ENCODE measurements at places on chromosomes 3 and 15. TPM values are rescaled to one million over a fixed set of nuclear protein-coding genes. Genes with fewer than 3 reads are reported as not detected.

DNA sequence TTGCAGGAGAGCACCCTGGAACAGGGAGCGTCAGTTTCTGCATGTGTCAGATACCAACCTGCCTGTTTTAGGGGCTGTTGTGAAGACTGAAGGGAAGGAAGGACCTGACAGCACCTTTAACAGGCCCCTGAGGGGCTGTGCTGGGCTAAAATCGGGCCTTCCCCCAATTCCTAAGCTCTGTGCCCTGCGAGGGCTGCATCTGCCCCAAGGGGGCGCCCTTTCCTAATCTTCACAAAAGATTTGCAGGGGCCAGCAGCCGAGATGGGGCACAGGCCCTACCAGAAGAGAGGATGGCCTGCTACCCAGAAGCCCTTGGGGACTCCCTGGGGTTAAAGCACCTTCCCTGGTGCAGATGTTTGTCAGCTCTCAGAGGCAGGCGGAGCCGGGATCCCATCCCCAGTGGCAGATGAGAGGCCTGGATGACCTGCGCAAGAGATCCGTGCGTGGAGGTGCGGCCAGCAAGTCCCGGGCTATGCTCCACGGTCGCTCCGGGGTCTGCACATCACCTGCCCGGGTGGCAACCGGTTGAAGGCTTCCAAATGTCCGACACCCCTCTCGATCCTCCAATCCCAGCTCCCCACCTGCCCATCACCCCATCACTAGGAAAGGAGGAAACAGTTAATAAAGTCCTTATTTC lies 53.6 kb downstream of the RHCG start:
- no peaks in the 10 kb centered on the region for H3K4me1 ChIP-seq
- H3K36me3 ChIP-seq, result no peaks in the 10 kb centered on the region
- H3K4me3 ChIP-seq, result no peak overlapping the region
- H3K27ac ChIP-seq, result no peak overlapping the region

DNA sequence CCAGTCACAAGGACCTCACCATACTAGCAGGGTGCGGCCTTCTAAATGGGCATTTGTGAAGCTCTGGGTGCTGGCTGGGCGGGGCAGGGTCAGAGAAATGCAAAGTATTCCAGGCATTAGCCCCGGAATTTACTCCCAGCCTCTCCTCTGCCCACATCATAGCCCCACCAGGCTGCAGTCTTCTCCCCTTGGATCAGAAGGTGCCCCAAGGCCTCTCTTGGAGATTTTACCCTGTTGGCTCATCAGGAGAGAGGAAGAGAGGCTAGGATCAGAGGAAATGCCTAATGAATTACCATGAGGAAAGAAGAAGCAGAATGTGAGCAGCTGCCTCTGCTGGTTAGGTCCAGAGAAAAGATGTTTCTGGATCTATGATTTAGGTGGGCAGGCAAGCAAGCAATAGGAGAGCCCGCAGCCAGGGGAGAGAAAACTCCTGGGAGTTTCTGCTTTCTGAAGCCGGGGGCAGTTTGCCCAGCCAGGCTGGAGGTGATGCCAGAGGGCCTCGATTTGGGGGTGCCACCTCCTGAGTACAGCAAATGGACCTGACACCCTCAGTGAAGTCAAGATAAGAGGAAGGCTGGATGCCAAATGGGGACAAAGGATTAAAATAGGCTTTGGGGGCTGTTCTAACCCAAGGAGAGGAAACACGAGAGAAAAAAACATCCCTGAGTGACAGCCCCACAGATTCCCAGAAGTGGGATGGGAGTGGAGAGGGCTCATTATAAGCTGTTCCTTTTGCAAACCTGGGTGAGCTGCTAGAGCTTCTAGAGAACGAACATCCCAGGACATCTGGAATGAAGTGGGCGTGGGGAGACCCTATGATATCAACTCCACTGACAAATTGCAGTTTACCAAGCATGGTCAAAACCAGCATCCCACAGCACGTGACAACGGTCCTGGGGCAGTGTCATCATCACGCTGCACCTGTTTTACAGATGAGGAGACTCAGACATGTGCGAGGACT lies 65.4 kb downstream of the BDH1 start:
- no peaks in the 10 kb centered on the region for H3K36me3 ChIP-seq
- peak; percentile 60 for DNase-seq
- peaks cover 20% of the 10 kb centered on the region for H3K4me1 ChIP-seq
- no peaks in the 10 kb centered on the region for H3K27me3 ChIP-seq

- no peaks in the 10 kb centered on the region for H3K27me3 ChIP-seq
- H3K27ac ChIP-seq, result no peak overlapping the region
- no peak for DNase-seq
- H3K4me3 ChIP-seq, result no peak overlapping the region
Measured at GRCh38 chr15:60345598-60345997, 52.2 kb downstream of the ANXA2 start.

PARP15 gene
- 1.2 TPM for total RNA-seq

DNA sequence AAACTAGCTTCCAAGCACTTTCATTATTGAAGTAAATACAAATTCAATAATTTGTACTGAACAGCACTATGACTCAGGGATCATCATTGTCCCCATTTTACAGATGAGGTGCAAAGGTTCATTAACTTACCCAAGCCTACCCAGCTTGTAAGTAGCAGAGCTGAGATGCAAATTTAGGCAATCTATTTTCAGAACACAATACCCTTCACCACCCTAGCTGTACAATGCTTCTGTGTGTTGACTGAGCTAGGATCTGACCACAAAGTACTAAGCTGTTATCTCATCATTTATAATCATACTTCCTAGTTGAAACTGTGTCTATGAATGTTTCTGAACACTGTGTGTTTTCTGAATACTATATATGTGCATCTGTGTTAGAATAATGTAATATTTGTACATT lies 3.2 kb upstream of the ILDR1 start:
- no peak overlapping the region for H3K4me3 ChIP-seq
- H3K4me1 ChIP-seq, result no peaks in the 10 kb centered on the region
- no peak for DNase-seq
- H3K27me3 ChIP-seq, result no peaks in the 10 kb centered on the region
- H3K27ac ChIP-seq, result no peak overlapping the region

- H3K27me3 ChIP-seq, result no peaks in the 10 kb centered on the region
- H3K27ac ChIP-seq, result no peak overlapping the region
- no peaks in the 10 kb centered on the region for H3K36me3 ChIP-seq
- H3K4me3 ChIP-seq, result no peak overlapping the region
Measured at GRCh38 chr3:84209474-84209873, 749.3 kb upstream of the CADM2 start.

SLC12A8 gene
- 136 TPM for total RNA-seq

- no peaks in the 10 kb centered on the region for H3K27me3 ChIP-seq
- H3K4me3 ChIP-seq, result no peak overlapping the region
- peaks cover 23% of the 10 kb centered on the region for H3K4me1 ChIP-seq
- no peak for DNase-seq
- H3K36me3 ChIP-seq, result peaks cover 2% of the 10 kb centered on the region
- peak overlapping the region; percentile 61 for H3K27ac ChIP-seq
Measured at GRCh38 chr15:64070106-64070505, 23.5 kb downstream of the CIAO2A start.

GRCh38 chr3:123749711-123750110 lies 134.4 kb downstream of the MYLK start:
- no peaks in the 10 kb centered on the region for H3K4me1 ChIP-seq
- H3K27ac ChIP-seq, result no peak overlapping the region
- H3K36me3 ChIP-seq, result no peaks in the 10 kb centered on the region

DNA sequence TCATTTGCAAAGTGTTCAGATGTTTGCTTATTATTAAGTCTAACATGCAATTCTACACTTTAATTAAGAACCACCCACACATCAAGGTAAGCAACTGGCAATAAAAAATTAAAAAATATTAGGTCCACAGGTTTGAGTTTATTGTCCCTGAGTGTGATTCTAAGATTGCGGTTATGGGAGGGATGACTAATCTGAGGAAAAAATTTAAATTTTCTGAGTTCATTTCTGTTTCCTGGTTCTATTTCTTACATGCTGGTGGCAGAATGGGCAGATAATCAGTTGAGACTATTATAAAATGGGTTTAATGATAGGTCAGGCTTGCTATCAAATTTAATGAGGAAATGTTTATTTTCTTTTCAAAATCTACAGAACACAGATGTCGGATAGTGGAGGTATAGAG lies 105.9 kb downstream of the TP63 start:
- no peaks in the 10 kb centered on the region for H3K27me3 ChIP-seq
- H3K4me3 ChIP-seq, result no peak overlapping the region
- no peak for DNase-seq
- H3K27ac ChIP-seq, result no peak overlapping the region

TYRO3 gene
- 4.4 TPM for total RNA-seq

DNA sequence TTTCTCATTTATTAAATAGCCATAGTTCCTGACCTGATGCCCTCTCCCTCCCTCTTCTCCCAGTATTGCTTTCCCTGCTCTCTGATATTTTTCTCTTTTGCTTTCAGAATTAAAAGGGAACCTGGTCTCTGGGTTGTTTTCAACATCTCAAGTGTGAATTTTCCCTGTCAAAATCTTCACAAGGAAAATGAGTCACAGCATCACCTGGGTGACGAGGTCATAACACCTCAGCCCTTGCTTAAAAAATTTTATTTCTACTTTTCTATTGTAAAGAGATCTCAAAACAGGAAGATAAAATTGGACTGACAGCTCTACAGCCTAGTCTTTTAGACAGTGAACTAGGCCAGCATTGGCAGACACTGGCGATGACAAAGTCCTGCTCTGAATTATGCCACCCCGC lies 40.1 kb downstream of the GAP43 start:
- H3K4me3 ChIP-seq, result no peak overlapping the region
- DNase-seq, result no peak
- no peaks in the 10 kb centered on the region for H3K4me1 ChIP-seq
- H3K27ac ChIP-seq, result no peak overlapping the region
- H3K27me3 ChIP-seq, result no peaks in the 10 kb centered on the region

ZNF280D gene
- total RNA-seq, result 55.6 TPM

GREM1 gene
- total RNA-seq, result 3.2 TPM

ADGRG7 gene
- not detected for total RNA-seq

DNA sequence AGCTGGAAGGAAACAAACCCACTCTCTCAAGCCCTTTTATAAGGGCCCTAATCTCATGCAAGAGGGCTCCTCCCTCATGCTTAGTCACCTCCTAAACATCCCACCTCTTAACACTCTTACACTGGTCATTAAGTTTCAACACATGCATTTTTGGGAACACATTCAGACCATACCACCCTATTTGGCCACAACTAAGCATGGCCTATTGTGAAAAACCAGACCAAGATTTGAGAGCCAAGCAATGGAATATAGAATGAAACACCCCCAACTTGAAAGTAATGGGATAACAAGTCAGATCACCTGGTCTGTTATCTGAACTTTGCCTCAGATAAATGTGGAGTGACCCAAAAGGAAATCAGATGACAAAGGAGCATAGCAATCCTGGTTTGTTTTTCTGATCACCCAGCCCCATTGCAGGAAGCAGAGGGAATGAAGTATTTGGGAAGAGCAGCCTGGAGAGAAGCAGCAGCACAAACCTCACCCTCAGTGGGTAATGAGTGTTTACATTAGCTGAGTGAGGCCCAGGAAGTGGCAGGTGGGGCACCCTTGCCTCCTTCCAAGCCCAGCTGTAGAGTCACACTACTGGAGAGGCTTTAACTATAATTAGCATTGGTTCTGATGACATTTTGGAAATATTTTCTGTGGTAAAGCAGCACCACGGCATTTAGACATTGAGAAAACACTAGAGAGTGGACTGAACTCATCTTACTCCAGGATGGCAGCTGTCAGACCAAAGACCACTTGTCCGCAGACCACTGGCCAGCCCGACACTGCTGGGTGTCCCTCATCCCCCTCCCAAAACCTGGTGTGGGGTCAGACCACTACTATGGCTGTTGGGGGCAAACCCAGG lies 48.8 kb upstream of the PRTG start:
- no peaks in the 10 kb centered on the region for H3K36me3 ChIP-seq
- DNase-seq, result no peak
- H3K27ac ChIP-seq, result peak overlapping the region; percentile 39

DNA sequence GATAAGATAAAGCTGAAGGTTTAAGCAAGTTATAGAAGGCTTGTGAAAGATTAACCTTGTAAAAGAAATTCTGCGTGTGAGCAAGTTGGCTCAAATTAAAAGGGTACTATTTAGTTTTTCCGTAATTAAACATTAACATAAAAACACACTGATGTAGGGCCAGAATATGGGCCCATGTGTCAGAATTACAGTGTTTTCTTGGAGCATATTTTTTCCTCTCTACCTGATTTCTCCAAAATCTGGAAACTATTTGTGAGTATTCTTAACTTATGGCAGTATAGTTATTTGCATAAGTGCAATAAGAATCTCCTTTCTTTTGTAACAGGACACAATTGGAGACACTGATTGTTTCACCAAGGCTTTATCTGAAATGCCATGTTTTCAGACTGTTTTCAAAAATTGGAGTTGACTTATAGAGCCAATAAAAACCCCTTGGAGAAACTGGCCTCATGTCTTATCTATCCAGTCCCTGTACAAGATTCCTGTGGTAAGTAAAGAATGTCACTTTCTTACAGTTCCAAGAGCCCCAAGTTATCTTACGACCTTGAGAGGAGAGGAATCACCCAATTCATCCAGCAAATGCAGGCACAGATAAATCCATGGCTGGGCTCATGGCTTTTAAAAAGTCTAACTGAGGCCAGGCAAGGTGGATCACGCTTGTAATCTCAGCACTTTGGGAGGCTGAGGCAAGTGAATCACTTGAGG lies 47.8 kb upstream of the P2RY1 start:
- H3K27ac ChIP-seq, result no peak overlapping the region
- H3K36me3 ChIP-seq, result no peaks in the 10 kb centered on the region
- H3K27me3 ChIP-seq, result no peaks in the 10 kb centered on the region
- DNase-seq, result no peak
- no peaks in the 10 kb centered on the region for H3K4me1 ChIP-seq

- no peak for DNase-seq
- peaks cover 31% of the 10 kb centered on the region for H3K4me1 ChIP-seq
- H3K27me3 ChIP-seq, result no peaks in the 10 kb centered on the region
- no peak overlapping the region for H3K4me3 ChIP-seq
- H3K27ac ChIP-seq, result no peak overlapping the region
Measured at GRCh38 chr15:98720031-98720430, 71.7 kb downstream of the IGF1R start.

DNA sequence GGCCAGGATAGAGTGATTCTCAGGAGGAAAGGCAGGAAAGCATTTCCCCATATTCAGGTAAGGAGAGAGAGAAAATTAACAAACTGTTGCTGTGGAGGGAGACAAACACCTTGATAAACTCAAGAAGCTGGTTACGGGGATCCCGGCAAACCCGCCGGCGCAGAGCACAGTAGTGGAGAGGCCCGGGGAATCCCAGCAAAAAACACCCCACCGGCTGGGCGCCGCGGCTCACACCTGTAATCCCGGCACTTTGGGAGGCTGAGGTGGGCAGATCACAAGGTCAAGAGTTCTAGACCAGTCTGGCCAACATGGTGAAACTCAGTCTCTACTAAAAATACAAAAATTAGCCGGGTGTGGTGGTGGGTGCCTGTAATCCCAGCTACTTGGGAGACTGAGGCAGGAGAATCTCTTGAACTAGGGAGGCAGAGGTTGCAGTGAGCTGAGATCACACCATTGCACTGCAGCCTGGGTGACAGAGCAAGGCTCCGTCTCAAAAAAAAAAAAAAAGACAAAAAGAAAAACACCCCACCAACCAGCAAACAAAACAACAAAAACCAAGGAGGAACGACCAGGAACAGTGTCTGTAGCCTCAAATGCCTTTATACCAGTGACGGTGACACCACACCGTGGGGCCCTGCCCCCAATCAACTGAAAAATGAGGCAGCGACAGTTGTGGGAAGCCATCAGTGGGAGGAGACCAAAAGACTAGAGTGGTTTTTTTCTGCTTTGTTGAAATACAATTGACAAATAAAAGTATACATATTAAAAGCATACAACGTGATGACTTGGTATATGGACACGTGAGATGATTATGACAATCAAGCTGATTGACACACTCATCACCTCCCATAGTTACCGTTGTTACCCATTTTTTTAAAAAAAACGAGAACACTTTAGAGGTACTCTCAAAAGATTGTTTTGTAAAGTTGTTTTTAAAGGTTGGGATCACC lies 40.2 kb upstream of the IDH2 start:
- H3K27me3 ChIP-seq, result no peaks in the 10 kb centered on the region
- no peak for DNase-seq
- H3K36me3 ChIP-seq, result no peaks in the 10 kb centered on the region
- peak overlapping the region; percentile 31 for H3K27ac ChIP-seq
- H3K4me3 ChIP-seq, result no peak overlapping the region
